ENCODE measurements at places on chromosomes 12 and 14. TPM values are rescaled to one million over a fixed set of nuclear protein-coding genes. Genes with fewer than 3 reads are reported as not detected.

NUBPL gene
- total RNA-seq = 30.0 TPM

SLC8A3 gene
- 0.49 TPM for total RNA-seq

DNA sequence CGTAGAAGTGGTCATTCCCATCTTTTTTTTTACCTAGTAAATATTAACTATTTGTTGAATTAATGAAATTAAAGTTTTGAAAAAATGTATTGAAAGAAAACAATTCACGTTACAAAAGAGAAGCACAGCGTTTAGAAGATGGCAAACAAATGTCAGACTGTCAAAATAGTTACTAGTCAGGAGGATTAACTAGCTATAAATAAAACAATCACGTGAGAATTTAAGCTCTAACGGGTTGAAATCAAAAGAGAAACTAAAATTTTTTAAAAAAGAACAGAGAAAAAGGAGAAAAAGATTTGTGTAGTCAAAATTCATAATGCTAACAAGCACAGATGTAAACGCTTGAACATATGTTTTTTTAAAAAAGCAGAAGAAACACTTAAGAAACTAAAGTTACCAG lies 26.4 kb downstream of the DDHD1 start:
- no peak for DNase-seq

MOK gene
- 15.0 TPM for total RNA-seq

ZFP36L1 gene
- total RNA-seq = 233 TPM

- DNase-seq = no peak
Measured at GRCh38 chr12:66058554-66058953, 72.0 kb downstream of the LLPH start.

DNA sequence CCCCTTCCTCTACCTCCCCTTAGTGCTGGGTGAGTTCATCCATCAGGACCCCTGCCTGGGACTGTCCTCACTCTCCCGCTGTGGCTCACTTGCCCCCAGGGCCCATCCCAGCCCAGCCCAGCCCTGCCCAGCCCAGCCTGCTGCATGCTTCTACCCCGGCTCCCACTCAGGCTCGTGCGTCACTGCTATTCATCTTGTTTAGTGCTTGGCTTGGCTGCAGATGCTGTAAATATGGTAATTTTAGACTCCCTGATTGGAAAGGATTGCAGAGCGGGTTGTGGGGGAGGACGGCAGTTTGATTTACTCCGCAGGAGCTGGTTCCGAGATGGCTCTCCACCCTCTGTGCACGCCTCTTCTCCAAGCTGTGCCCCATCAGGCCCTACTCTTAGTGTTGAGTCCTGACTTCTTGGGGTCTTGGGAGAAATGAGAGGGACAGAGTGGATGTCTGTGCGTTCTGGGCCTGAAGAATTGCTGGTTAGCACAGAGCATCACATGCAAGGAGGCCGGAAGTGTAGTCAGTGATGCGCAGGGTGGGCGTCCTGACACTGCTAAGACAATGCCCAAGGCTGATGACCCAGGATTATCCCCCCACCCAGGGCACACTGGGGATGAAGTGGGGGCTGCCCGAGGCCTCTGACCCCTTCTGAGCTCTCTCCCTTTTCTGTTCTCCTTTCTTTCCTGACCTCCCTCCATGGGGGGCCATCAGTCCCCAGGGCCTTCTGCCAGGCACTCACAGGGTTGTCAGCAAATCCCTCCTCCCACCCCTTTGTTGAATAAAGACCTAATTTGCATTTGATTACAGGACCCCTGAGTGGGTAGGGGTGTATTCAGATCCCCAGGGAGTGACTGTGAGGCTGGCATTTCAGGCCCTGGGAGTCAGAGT lies 244.4 kb downstream of the ZFP36L1 start:
- DNase-seq = peak; percentile 88

DNA sequence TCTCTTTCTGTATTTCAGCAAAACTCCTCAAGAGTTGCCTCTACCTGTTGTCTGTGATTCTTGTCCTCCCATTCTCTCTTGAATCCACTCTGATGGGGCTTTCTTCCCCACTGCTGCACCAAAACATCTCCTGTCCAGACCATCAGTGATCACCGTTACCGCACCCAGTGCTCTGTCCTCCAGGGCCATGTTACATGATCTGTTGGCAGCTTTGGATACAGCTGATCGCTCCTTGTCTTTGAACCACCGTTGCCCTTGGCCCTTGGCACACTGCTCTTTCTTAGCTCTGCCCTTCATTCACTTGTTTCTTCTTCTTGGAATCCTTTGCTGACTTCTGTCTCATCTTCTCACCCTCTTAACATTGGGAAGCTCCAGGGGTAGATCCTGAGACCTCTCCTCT lies 333.7 kb upstream of the FKBP4 start:
- DNase-seq = no peak

DNA sequence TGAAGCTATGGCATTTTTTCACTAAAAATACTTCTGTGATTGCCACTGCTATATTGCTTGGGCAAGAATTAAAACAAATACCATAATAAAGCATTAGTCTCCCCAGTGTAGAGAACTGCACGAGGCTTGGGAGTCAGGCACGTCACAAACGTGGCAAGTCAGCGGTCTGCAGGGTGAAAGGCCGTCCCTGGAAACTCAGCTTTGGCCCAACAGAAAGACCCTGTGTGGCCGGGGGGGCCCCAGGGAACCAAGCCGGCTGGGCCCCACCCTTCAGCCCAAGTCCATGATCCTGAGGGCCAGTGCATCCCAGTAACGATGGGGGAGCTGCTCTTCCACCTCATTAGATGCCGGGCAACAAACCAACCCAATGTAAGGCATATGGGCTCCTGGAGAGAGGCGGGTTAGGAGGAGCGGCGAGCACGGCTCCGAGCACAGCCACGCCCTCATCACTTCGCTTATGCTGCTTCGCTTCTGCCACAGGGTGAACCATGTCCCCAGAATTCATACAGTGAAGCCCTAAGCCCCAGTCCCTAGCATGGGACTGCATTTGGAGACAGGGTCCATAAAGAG lies 50.9 kb upstream of the GPR68 start:
- no peak for DNase-seq
